GM23338 (cell line): ENCODE measurements at places on chromosomes 12 and 14.

DNA sequence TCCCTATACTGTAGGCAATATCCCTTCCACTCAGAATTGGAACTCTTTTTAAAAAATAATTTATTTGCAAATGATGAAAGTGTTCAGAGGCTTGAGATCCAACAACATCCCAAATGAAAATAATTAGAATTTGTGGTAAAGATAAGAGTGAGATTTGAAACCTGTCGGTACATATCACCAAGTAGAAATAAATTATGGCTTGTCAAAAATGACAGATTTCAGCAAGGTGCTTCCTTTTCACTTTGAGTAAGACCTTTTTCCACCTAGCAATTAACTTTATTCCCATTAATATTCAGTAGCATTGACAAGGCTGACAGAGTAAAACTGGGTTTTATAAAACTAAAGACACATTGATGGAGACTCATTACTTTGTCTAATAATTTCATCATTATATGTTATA is 107.7 kb upstream of the PRKD1 start:
- DNase-seq, result no peak

GRCh38 chr14:55711175-55711811 is 131.3 kb downstream of the KTN1 start:
- DNase-seq, result no peak

- no peak for DNase-seq
Observed at GRCh38 chr12:123942238-123942653, 30.4 kb downstream of the CCDC92 start.

DNA sequence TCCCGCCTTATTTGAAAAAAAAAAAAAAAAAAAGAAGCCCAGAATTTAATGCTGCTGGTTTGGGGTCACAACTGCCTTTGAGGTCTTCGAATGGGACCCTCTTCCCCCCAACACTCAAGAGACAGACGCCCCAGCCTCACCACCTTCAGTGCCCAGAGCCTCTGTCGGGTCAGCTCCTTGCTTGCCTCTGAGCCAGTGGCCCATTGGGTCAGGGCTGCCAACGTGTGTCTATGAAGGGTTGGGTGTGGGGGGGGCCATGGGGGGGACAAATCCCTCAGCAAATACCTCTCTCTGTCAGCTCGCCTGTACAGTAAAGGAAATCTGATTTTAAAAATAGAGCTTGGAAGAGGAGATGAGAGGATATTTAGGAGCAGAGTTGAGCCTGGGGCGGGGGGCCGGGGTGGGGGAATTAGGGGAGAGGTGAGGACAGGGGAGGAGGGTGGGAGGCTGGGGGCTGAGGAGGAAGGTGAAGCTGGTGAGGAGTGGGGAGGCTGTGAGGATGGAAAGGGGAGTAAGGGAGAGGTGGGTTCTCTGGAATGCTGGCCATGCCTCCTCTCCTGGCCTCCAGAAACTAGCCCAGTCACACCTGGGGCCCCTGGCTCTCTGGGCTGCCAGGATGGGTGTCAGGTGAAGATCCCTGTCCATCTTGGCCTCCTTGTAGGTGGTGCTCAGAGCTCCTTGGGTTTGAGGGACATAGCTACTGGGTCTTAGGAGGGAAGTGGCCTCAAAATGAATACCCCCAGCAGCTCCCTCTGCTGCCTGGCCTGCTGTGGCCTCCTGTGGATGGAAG is 13.3 kb downstream of the RTL1 start:
- DNase-seq, result no peak

GRCh38 chr12:21675096-21675495 is 17.5 kb upstream of the LDHB start:
- no peak for DNase-seq

- DNase-seq, result peak; percentile 34
Observed at GRCh38 chr12:19165451-19165850, 35.9 kb downstream of the PLEKHA5 start.

- no peak for DNase-seq
Observed at GRCh38 chr14:101062065-101062450, 158.5 kb upstream of the RTL1 start.

GRCh38 chr12:114916541-114916940 is 232.6 kb upstream of the TBX3 start:
- no peak for DNase-seq

DNA sequence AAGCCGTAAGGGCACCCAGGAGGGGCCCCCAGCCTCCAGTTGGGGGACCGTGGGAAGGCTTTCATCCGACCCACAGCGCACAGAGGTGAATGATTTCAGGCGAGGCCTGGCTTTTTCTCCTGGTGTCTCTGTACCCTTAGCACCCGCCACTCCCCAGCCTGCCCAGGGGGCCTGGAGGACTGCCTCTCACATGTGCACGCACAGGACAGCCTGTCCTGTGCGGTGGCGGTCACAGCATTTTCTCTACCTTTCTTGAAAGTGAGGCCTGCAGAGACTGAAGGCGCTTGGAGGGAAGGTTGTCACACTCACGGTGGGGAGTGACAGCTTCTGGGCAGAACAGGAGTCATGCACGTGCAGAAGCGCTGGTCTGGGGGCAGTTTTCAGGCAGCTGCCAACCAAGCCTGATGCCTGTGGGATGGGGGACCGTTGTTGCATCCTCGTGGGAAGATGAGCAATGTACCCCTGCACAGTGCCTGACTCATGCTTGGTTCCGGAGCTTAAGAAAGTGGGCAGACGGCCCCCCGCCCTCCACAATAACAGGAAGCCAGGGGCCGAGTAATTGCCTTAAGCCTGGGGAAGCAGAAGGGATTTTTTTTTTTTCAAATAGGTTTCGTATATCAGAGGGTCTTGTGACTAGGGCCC is 148.1 kb downstream of the TSPAN9 start:
- DNase-seq, result no peak

DNA sequence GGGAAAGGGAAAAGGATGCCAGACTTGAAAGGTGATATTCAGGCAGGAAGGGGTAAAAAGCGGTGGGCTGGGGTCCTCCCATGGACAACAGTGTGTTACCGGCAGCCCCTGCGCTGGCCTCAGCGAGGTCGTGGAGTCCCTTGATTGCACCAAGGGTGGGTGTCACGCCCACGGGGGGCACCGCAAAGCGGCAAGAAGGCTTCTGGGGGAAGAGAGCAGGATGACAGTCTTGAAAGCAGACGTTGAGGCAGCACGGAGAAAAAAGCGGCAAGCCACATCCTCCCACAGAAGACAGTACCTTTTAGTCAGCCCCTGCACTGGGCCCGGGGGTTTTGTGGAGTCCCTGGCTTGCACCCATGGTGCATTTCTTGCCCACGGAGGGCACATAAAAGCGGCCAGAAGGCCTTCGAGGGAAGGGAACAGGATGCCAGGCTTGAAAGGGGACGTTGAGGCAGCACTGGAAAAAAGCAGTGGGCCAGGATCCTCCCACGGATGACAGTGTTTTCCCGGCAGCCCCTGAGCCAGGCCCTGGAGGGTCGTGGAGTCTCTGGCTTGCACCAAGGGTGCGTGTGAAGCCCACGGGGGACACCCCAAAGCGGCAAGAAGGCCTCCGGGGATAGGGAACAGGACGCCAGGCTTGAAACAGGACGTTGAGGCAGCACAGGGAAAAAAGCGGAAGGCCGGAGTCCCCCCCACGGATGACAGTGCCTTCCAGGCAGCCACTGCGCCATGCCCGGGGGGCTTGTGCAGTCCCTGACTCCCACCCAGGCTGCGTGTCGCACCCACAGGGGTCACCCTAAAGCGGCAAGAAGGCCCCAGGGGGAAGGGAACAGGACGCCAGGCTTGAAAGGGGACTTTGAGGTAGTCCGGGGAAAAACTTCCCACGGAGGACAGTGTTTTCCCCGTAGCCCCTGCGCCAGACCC is 162.2 kb upstream of the ALG10B start:
- DNase-seq, result no peak

- no peak for DNase-seq
Observed at GRCh38 chr12:116293687-116294453, 16.4 kb upstream of the MED13L start.

DNA sequence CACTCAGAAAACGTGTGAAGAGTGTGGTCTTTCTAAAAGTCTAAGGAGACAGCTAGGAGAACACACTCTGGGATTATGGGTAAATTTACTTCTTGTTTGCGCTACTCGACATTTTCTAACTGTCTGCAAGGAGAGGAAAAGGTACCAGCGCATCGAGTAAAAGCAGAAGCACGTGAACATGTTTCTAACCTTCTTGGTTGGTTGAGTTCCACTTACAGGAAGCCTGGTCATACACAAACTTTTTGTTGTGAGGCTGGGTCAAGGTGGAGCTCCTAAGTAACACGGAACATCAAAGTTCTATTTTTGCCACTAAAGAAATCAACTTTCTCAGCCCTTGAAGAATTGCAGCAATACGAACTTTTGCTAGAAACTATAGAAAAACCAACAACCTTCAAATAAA is 20.0 kb downstream of the ANKLE2 start:
- no peak for DNase-seq

DNA sequence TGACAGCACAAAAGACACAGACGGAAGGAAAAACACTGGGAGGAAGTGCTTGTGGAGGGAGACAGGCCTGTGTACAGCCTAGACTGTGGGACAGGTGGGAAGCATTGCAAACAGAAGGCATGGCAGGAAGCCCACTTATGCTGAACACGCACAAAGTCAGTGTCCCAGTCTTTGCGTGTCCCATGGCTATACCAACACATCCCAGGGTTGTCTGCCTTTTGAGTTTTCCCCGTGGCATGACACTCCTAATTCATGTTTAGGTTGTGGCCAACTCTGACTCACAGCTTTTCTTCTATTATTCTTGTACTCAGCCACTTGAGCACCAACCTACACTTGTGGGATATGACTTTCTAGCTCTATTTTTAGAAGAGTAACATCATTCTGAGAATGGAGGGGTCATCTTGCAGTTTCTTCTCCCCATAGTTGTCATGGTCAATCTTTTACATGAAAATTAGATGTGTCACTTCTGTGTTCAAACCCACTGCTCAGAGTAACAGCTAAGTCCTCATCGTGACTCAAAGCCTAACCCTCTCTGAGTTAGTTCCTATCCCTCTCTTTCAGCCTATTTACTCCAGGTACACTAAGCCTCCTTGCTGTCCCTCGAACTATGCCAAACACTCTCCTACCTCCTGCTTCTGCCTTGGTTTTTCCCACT is 27.5 kb upstream of the JPH4 start:
- DNase-seq, result no peak

DNA sequence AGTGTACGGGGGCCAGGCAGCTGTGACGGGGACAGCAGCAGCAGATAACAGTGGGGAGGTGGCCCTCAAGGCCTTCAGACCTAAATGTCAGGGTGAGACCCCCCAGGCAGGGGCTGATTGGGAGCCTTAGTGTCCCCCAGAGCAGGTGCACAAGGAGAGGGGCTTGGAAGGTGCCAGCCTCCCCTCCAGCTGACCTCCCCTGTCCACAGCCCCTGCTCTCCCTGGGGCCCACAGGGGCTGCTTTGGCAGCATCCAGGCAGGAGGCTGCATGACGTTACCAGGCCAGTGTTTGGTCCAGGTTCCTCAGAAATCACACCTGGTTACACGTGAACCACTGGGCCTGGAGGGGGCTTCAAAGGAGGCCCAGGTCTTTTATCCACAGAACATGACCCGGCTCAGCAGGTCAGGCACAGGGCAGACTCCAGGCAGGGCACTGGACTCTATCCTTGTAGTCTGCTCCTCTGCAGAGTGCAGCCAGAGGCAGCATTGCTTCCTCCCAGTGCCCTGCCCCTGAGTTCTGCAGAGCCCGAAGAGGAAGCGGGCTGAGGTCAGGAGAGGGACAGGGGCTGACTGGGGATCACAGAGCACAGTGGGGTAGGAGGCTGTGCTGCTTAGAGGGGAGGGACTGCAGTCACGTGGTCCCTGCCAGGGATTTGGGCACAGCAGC is 2.6 kb upstream of the TRMT61A start:
- DNase-seq, result no peak

GRCh38 chr14:35298351-35298750 is 6.2 kb downstream of the PSMA6 start:
- DNase-seq, result no peak

- peak; percentile 81 for DNase-seq
Observed at GRCh38 chr12:56084958-56085543, 5.1 kb downstream of the ERBB3 start.

DNA sequence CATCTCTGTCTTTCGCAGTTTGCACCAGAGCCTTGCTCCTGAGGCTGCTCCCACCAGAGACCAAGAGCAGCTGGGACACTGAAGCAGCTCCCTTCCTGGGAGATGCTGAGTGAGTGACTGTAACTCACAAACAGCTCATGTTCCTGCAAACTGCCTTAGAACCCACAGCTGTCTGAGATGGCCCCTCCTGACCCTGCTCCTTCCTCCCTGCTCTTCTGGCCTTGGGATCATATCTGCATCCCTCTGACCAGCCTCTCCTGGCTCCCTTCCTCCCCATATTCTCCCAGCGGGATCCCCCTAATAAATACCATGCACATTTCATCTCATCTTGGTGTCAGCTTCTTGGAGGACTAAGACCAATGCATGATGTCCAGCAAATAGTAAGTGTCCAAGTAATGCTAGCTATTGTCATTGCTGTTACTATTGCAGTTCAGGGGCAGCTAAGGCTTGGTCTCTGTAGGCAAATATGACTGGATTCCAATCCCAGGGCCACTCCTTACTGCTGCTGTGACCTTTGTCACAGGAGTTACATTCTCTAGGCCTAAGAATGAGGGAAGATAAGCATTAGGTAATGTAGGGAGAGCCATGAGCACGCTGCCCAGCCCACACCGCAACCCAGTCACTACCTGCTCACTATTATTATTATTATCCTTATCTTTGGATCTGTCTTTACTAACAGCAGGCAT is 47.9 kb downstream of the SYNE3 start:
- DNase-seq, result no peak

DNA sequence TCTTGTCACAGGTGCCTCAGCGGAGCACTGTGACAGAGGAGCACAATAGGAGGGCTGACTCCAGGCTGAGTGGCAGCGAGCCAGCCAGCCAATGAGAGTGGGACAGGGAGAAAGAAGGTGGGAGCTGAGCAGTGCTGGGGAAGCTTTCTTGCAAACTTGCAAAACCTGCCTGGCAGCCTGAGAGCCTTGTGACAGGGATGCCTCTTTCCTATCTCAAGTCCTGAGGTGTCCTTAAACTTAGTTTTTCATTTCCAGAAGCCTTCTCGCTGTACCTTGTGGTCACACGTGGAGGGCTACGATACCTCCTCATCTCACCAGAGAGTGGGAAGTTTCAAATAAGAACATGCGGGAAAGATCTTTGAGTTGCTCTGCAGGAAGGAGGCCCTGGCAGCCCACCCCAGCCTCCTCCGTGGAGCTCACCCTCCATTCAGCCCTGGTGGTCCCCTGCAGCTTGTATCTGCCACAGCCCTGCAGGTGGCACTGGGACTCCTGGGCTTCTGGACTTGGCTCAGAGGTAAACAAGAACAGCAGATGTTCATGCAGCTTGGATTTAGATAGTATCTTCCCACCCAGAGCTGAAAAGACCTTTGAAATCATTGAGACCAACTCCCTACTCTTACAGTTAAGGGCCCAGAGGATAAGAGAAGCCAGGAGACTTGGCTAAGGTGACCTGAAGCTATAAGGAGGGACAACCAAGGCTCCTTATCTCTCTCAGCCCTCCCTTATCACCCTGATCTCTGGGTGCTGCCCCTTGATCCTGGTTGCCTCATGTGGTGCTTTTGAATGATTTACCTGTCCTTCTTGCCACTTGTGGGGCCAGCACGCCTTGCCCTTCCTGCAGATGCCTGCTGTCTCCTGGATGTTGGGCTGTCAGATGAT is 153.5 kb upstream of the MAX start:
- DNase-seq, result peak; percentile 94

DNA sequence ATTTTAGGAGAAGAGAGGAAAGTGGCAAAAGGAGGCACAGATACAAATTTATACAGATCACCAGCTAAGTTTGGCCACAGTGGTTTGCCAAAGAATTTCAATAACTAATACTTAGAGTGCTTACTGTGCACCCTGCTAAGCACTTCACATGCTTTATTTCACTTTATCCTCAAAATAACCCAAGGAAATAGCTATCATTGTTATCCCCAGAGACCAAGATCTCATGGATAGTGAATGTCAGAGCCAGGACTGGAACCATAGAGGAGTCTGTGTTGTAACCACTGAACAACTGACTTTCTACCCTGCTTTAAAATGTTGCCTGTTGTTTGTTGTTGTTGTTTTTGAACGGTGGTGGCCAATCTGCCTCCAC is 1.3 kb upstream of the TCP11L2 start:
- DNase-seq, result no peak
